NCI-H1930 (cell line): ENCODE measurements at places on chromosomes 7 and 10.

GRCh38 chr7:85065306-85065705 is 121.5 kb downstream of the SEMA3D start:
- no peak for DNase-seq

DNA sequence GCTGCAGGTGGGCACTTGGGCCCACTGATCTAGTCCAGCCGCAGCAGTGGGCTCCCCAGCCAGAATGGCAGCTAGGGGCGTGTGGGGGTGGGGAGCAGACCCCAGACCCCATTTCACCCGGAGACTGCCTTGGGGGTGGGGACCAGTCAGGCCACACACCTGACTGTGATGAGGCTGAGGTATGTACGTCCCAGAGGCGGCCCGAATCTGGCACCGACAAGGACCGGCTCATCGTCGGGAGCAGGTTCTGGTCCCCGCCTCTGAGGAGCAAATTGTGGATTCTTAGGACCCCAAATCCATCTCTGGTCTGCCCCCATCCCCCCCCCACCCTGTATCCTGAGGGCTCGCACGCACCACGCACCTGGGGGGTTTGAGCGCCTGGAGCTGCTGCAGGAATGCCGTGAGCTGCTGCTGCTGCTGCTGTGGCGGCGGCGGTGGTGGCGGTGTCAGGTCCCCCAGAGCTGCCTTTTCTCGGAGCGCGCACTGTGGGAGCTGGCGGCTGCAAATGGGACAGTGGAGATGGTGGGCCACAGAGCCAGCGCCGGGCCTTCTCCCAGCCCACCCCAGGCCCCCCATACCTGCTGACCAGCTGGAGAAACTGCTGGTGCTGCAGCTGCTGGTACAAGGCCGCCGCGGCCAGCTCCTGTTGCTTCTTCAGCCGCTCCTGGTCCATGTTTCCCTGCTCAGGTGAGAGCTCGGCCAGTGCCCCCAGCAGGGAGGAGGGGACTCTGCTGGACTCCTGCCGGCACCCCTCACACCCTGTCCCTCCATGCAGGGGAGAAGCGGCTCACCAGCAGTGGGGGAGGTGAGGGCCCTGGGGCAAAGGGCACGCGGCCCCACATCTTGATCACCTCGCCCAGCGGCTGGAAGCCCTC is 10.2 kb downstream of the GIGYF1 start:
- no peak for DNase-seq

DNA sequence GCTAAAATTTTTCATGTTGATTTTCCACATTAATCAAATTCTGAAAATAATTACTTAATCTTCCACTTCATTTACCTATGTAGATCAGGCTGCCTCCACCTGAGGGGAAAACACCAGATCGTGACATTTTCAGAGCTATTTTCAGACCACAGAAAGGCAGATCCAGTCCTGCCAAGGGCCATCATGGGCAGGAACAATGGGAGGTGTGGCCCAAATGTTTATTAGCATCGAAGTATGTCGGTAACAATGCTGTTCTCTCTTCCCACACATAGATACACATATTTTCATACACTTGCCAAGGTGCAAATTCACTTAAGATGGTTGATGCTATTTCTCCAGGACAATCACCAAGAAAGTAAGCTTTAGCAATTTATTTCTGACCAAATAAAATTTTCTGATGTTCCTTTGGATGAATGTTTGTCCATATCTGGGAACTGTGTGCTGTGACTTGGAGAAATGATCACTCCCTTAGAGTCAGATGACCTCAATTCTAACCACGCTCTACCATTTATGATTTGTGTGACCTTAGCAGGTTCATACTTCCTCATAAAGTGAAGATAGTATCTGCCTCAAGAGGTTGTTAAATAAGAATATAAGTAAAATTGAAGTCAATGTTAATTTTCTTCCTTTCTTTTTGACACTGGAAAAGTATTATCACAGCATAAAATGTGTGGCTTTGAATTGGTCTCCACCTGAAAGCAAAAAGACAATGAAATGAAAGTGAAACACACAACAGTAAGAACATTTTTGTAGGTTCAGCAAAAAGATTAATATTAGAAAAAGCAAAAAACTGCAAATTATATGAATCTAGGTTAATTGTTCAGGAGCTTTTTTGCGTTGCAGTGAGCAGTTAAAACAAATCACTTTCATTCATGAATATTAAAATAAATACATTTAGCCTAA is 310.4 kb upstream of the PHF14 start:
- DNase-seq, result no peak

- no peak for DNase-seq
Observed at GRCh38 chr10:110357252-110357780, 52.6 kb upstream of the SMNDC1 start.

- DNase-seq, result no peak
Observed at GRCh38 chr10:20698837-20699236, 198.3 kb downstream of the NEBL start.

DNA sequence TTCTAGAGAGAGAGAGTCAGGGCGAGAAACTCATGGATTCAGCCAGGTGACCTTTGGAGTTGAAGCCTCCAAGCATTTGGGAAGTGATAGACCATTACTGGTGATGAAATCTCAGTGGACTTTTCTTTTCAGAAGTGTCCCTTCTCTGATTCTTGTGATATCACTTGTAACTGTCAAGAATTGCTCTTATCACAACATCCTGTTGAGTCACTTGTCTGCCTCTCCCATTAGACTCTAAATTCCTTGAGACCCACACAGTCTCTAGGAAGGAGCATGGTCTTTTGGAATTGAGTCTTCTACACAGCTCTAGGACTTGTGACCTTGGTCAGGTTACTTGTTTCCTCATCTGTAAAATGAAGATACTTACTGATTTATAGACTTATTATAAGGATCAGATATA is 81.0 kb downstream of the CFAP58 start:
- no peak for DNase-seq

GRCh38 chr10:13709931-13710650 is 123.3 kb downstream of the PRPF18 start:
- no peak for DNase-seq

- DNase-seq, result no peak
Observed at GRCh38 chr7:45368129-45368807, 205.9 kb upstream of the ADCY1 start.
